ENCODE measurements at places on chromosomes 7 and 10. TPM values are rescaled to one million over a fixed set of nuclear protein-coding genes. Genes with fewer than 3 reads are reported as not detected.

IFIT1B gene
- total RNA-seq = not detected

GRCh38 chr7:116679500-116679899 is 7.5 kb downstream of the MET start:
- no peak overlapping the region for H3K27ac ChIP-seq
- no peak for DNase-seq
- H3K4me3 ChIP-seq = no peak overlapping the region

DMBT1 gene
- total RNA-seq = not detected

GRCh38 chr10:11140963-11141362 is 123.3 kb downstream of the CELF2 start:
- no peaks in the 10 kb centered on the region for H3K4me1 ChIP-seq
- H3K27me3 ChIP-seq = no peaks in the 10 kb centered on the region
- no peaks in the 10 kb centered on the region for H3K36me3 ChIP-seq
- H3K27ac ChIP-seq = no peak overlapping the region
- no peak for DNase-seq
- no peak overlapping the region for H3K4me3 ChIP-seq

- no peak overlapping the region for H3K27ac ChIP-seq
- no peaks in the 10 kb centered on the region for H3K36me3 ChIP-seq
- H3K4me3 ChIP-seq = peak overlapping the region; percentile 32
- no peaks in the 10 kb centered on the region for H3K27me3 ChIP-seq
These were observed 109.0 kb downstream of the JAZF1 start for GRCh38 chr7:28071570-28071969.

- H3K4me1 ChIP-seq = peaks cover 76% of the 10 kb centered on the region
- H3K4me3 ChIP-seq = no peak overlapping the region
- peaks cover 81% of the 10 kb centered on the region for H3K36me3 ChIP-seq
- H3K27me3 ChIP-seq = no peaks in the 10 kb centered on the region
These were observed 43.8 kb downstream of the PTPRN2 start for GRCh38 chr7:158543840-158544239.
